Placental pericyte (primary cell): ENCODE measurements at places on chromosomes 5 and 9. TPM values are rescaled to one million over a fixed set of nuclear protein-coding genes. Genes with fewer than 3 reads are reported as not detected.

The NR5A1 gene
- not detected in 2 replicates for total RNA-seq

The TICAM2 gene
- total RNA-seq, result 1.1 and 9.7 TPM in 2 replicates

The OR1J2 gene
- not detected in 2 replicates for total RNA-seq

The IL33 gene
- 67.2 and 175 TPM in 2 replicates for total RNA-seq

The NMUR2 gene
- total RNA-seq, result under 0.01 TPM in 1 of 2 replicates, not detected in the other

The TAF1L gene
- under 0.01 TPM in 1 of 2 replicates, not detected in the other for total RNA-seq

The FOXD4 gene
- 0.14 and 0.22 TPM in 2 replicates for total RNA-seq

The AJM1 gene
- 1.4 and 2.0 TPM in 2 replicates for total RNA-seq

The BNC2 gene
- 31.5 and 35.2 TPM in 2 replicates for total RNA-seq

The HAUS6 gene
- 10.7 and 26.2 TPM in 2 replicates for total RNA-seq

The CCL21 gene
- total RNA-seq, result not detected in 2 replicates

The SLC24A2 gene
- total RNA-seq, result not detected in 2 replicates

The SH3TC2 gene
- 0.44 and 10.6 TPM in 2 replicates for total RNA-seq

The NDUFA8 gene
- 22.8 and 24.3 TPM in 2 replicates for total RNA-seq

The MACIR gene
- total RNA-seq, result 1.5 and 13.2 TPM in 2 replicates

The PCDHGA8 gene
- total RNA-seq, result 2.4 and 3.3 TPM in 2 replicates

The ZDHHC12 gene
- total RNA-seq, result 67.0 and 73.5 TPM in 2 replicates

The TEX48 gene
- not detected in 2 replicates for total RNA-seq

The FIBCD1 gene
- 2.4 and 17.9 TPM in 2 replicates for total RNA-seq

The SV2C gene
- not detected in 2 replicates for total RNA-seq

The EQTN gene
- total RNA-seq, result not detected in 2 replicates

The IL13 gene
- not detected in 2 replicates for total RNA-seq

The PCDHGA7 gene
- total RNA-seq, result 4.3 and 7.7 TPM in 2 replicates

The GRXCR2 gene
- total RNA-seq, result not detected in 2 replicates

The MYMK gene
- total RNA-seq, result not detected in 2 replicates

The RBM27 gene
- 14.4 and 30.4 TPM in 2 replicates for total RNA-seq

The KIF24 gene
- 0.66 and 9.9 TPM in 2 replicates for total RNA-seq

The FAM151B gene
- total RNA-seq, result 5.9 and 9.2 TPM in 2 replicates

The HSPB3 gene
- 1.0 and 3.1 TPM in 2 replicates for total RNA-seq

The HTR1A gene
- not detected in 2 replicates for total RNA-seq

The OR13J1 gene
- not detected in 2 replicates for total RNA-seq

The ZNG1C gene
- 14.7 and 20.2 TPM in 2 replicates for total RNA-seq

The NKD2 gene
- 15.9 and 52.7 TPM in 2 replicates for total RNA-seq

The KCNMB1 gene
- not detected in 2 replicates for total RNA-seq

The PCDHGA2 gene
- total RNA-seq, result 2.0 and 6.3 TPM in 2 replicates

The STRBP gene
- 3.3 and 3.7 TPM in 2 replicates for total RNA-seq

The SLC22A4 gene
- 12.5 and 34.1 TPM in 2 replicates for total RNA-seq

The IFNA13 gene
- total RNA-seq, result not detected in 2 replicates

The STK32A gene
- total RNA-seq, result 0.66 and 1.4 TPM in 2 replicates

The AMBP gene
- not detected in 2 replicates for total RNA-seq

The TRIM36 gene
- total RNA-seq, result 1.8 and 2.9 TPM in 2 replicates

The GABRA6 gene
- total RNA-seq, result 0.29 TPM in 1 of 2 replicates, not detected in the other

The PAXX gene
- 12.0 and 13.9 TPM in 2 replicates for total RNA-seq

The IRX4 gene
- not detected in 2 replicates for total RNA-seq

The PDE8B gene
- total RNA-seq, result under 0.01 and 0.14 TPM in 2 replicates

The SLC27A6 gene
- 0.44 and 0.57 TPM in 2 replicates for total RNA-seq

The ZNF474 gene
- total RNA-seq, result 0.22 and 0.57 TPM in 2 replicates

The SLC6A7 gene
- under 0.01 TPM in 1 of 2 replicates, not detected in the other for total RNA-seq

The CCDC183 gene
- 0.22 TPM in 1 of 2 replicates, not detected in the other for total RNA-seq

The SAXO1 gene
- not detected in 2 replicates for total RNA-seq

The HARS1 gene
- 47.9 and 91.9 TPM in 2 replicates for total RNA-seq

The SNCB gene
- 0.14 TPM in 1 of 2 replicates, not detected in the other for total RNA-seq

The NEUROG1 gene
- not detected in 2 replicates for total RNA-seq

The ODF2 gene
- total RNA-seq, result 25.2 and 51.0 TPM in 2 replicates

The WHRN gene
- 1.3 and 3.4 TPM in 2 replicates for total RNA-seq

The SHLD3 gene
- total RNA-seq, result 3.1 and 6.0 TPM in 2 replicates

The OTULINL gene
- 0.66 and 28.2 TPM in 2 replicates for total RNA-seq

The BTNL9 gene
- total RNA-seq, result not detected in 2 replicates
